Stimulated activated CD8-positive, alpha-beta memory T cell treated with anti-CD3 and anti-CD28 coated beads, Interleukin-15, amount 100 ng/mL, for 24 hours (primary cell): ENCODE measurements at places on chromosomes 11 and 22.

DNA sequence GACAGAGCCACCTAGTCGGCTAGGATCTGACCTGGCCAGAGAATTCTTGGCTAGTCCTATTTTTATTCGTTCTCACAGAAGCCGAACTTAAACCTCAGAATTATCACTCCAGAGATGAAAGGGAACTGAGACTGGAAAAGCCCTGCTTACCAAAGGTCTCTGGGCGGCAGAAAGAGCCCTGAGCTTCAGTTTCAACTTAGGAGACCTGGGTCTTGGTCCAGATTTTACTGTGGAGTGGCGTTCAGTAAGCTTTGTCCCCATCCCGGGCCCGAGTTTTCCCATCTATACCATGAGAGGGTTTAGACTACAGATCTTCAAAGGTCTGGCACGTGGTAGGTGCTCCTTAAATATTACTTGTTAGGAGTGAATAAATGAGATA lies 516 bp downstream of the NEU3 start:
- no peak for DNase-seq

DNA sequence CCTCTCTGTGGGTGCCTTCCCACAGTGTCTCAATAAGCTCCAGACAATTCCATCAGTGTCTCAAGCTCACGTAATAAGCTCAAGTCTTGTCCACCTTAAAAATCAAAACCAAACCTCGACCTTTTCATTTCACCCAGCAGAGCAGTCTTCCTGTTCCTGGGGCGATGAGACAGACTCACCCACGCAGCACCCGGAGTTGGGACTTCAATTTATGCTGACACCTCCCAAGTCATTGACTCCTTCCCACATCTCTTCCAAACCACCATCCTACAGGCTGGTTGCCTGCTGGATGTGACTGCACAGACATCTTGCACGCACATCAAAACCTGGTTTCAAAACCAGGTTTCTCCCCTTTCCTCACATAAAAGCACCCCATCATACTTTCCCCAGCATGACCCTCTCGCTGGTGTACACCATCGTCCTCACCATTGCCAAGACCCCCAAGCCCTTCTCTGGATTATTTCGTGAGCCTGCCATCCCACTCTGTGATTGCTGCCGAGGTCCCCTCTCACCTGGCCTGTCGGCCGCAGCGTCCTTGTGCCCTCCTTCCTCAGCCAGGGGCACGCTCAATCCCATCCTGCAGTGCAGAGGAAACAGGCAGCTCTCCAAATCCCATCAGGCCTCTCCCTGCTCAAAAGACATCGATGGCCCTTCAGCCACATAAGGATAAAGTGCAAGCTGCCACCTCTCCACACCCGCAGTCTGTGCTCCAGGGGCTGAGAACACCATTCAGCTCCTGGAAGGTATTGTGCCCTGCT lies 45.1 kb upstream of the FBXO3 start:
- no peak for DNase-seq

DNA sequence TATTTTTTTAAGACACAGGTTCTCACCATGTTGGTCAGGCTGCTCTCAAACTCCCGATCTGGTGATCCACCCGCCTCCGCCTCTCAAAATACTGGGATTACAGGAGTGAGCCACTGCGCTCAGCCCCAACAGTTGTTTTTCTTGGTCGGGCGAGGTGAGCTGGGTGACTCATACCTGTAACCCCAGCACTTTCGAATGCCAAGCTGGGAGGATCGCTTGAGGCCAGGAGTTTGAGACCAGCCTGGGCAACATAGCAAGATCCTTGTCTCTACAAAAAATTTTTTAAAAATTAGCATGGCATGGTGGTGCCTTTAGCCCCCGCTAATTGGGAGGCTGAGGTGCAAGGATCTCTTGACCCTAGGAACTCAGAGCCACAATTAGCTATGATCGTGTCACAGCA lies 7.0 kb upstream of the NF2 start:
- DNase-seq = no peak

- no peak for DNase-seq
Measured at GRCh38 chr11:132685174-132685611, 847.1 kb downstream of the OPCML start.

- no peak for DNase-seq
Measured at GRCh38 chr11:80733790-80734189, 1293.0 kb upstream of the TENM4 start.

- no peak for DNase-seq
Measured at GRCh38 chr11:101003468-101003867, 126.1 kb downstream of the PGR start.

DNA sequence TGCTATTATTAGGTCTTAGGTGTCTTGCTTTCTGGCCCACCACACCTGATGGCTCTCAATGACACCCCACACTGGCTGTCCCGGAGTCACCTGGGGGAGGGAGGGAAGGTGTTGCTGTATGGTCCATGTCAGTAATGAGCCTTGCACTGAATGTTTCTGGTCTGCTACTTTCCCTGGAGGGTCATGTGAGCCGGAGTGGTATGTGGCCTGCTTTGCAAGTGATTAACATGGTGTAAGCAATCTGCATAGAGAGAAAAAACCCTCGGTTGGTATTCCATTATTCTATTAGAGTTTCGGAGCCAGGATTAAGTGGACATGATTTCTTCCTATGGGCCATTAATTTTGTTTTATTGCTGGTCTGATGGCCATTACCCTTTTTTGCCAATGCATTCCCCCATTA lies 63.9 kb downstream of the PKNOX2 start:
- DNase-seq = no peak

GRCh38 chr11:86747801-86748200 lies 52.5 kb upstream of the PRSS23 start:
- DNase-seq = no peak

DNA sequence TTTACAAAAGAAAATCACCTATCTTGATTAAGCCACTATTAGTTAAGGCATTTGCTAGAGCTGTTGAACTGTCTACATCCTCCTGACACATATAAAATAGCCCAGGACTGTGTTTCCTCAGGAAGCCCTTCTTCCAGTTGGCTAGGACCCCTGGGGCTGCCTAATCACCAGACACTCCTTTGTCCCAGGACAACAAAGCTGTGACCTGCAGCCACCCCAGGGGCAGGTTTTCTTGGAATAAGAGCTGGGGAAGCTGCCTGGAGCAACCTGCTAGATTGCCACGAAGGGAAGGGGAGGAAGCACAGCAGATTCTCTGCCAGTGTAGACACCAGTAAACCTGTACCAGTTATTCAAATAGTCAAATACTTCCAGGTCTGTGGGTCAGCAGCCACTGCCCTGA lies 17.6 kb downstream of the CHST1 start:
- DNase-seq = no peak

GRCh38 chr22:19522190-19522880 lies 1.9 kb downstream of the CLDN5 start:
- no peak for DNase-seq

- no peak for DNase-seq
Measured at GRCh38 chr22:24183321-24184031, 2.2 kb downstream of the SUSD2 start.

- no peak for DNase-seq
Measured at GRCh38 chr11:73185680-73186293, 32.3 kb upstream of the P2RY2 start.

- DNase-seq = no peak
Measured at GRCh38 chr11:75598264-75598663, 36.2 kb downstream of the SERPINH1 start.

DNA sequence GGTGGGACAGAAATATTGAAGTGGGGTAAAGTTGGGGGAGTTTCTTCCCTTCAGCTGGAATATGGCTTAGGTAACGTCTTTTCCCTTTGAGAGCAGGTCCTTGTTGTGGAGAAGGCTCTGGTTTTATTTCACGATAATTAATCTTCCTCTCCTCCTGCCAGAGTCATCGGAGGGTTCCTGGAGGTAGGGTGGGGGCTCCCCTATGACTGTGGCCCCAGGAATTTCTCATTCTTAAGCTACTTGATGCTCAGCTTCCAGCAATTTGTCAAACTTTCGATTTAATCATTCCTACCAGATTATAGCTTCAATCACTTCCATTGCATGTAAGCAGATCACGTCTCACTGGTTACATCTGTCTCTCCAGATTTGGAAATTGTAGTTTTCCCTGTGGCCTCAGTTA lies 242.8 kb upstream of the PLET1 start:
- DNase-seq = no peak

DNA sequence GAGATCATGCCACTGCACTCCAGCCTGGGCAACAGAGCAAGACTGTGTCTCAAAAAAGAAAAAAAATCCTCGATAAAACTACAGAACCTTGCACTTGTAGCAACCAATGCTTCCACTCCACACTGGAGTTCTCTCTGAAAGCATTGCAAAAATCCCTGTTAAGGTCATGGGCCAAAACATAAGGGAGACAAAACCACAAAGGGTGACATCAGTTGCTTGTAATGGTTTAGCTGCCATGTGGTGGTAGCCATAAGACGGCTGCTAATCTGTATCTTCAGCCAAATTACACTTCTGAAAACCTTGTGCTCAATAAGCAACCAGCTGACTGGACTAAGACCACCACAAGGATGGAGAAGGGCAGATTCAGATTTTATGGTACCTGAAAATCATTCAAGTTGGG lies 20.6 kb upstream of the TPH1 start:
- DNase-seq = no peak

GRCh38 chr11:93974759-93975158 lies 46.4 kb upstream of the HEPHL1 start:
- DNase-seq = no peak

DNA sequence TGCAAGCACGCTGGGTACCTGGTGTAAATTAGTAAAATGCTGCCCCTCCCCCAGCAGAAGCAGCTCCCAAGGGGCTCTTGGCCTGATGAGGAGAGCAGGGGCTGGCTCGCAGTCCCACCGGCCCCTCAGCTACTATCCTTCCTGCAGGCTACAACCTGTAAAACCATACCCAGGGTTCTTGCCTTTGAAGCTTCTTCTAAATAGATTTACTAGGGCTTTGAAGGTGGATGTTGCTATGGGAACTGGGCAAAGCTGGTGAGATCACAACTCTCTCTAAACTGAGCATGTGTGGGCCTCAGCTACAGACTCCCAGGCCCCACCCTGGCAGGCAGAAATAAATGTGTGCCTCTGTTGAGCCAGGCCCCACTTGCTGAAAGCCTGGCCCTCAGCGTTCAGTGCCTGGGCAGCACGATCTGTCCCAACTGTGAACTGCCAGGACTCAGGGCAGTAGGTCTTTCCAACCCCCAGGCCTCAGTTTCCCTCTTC lies 18.5 kb downstream of the CD5 start:
- no peak for DNase-seq

DNA sequence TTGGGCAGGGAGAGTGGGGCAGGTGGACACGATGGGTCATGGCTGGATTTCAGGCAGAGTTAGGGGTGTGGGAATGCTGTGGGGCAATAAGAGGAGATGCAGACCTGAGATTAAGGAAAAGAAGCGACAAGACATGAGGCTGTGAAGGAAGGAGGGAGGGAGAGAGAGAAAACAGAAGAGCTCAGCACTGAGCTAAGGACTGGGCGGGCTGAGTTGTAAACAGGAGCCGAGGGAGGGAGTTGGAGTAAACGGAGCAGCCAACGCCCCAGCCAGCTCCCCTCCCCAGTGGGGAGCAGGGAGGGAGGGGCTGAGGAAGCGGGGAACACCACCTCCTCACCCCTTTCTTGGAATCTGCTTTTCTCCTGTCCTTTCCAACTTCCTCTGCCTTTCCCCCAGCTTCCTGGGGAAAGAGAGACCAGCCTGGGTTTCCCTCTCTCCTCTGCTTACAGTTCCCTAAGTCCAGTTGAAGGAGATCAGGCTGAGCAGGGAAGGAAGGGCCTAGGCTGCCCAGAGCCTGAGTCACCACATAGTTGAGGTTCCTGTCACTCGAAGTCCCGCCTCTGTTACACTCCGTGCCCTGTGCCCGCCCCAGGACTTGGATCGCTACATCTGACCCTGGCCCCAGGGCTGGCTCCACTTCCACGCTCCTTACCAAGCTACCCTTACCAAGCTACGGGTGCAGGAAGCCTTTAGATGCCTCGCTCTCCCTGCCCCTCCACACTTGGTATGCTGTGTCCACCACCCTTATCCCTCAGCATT lies 6.7 kb upstream of the AHNAK start:
- no peak for DNase-seq

DNA sequence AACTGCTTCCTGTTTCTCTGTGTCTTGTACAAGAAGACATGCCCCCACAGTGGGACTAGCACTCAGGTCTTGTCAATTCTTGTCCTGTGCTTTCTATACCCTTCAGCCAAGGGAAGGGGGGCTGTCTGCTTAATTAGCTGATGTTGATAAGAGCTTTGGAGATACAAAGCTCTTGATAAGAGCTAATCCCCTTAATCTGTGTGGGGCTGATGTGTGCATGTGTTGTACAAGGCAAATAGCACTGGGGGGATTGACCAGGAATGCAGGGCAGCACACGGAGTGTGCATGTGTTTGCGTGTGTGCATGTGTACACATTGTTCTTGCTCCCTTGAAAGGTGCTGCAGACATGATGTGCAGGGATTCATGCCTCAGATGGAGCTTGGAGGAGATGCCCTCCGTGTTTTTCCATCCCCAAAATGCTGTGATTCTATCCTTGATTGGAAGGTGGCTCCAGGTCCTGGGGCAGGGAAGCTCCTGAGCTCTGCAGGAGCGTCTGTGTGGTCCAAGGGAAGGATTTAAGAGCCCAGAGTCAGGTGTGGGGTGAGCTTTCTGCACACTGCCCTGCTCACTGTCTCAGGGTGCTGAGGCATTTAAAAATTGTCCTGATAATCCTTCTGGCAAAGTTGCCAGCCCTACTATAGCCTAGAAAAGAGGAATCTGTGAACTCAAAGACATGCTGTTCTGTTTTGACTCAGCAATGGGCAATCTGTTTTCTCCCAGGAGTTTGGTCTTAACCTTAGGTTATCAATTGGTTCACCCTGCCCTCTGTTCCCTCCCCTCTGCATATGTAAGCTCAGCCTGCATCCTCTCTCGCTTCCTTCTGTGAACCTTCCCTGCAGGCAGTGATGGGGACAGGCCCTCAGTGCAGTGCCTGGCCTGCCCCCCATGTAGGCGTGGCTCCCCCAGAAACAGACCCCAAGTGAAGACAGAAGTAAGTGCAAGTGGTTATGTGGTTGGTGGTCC lies 102.0 kb downstream of the GRIK4 start:
- DNase-seq = no peak

GRCh38 chr11:8218840-8219239 lies 44.8 kb downstream of the LMO1 start:
- DNase-seq = no peak

GRCh38 chr22:48700566-48701295 lies 1126.9 kb downstream of the BRD1 start:
- DNase-seq = no peak

GRCh38 chr11:3983101-3983500 lies 111.5 kb upstream of the RRM1 start:
- DNase-seq = no peak

GRCh38 chr11:101476191-101476590 lies 107.6 kb downstream of the TRPC6 start:
- no peak for DNase-seq
